ENCODE measurements at places on chromosomes 1 and 21. TPM values are rescaled to one million over a fixed set of nuclear protein-coding genes. Genes with fewer than 3 reads are reported as not detected.

HENMT1 gene
- total RNA-seq = 12.3 TPM

TRAF5 gene
- total RNA-seq = 5.8 TPM

GRCh38 chr1:110203021-110203661, 7.0 kb upstream of the KCNC4 start:
- DNase-seq = peak; percentile 44

ZNF697 gene
- 0.22 TPM for total RNA-seq

DNA sequence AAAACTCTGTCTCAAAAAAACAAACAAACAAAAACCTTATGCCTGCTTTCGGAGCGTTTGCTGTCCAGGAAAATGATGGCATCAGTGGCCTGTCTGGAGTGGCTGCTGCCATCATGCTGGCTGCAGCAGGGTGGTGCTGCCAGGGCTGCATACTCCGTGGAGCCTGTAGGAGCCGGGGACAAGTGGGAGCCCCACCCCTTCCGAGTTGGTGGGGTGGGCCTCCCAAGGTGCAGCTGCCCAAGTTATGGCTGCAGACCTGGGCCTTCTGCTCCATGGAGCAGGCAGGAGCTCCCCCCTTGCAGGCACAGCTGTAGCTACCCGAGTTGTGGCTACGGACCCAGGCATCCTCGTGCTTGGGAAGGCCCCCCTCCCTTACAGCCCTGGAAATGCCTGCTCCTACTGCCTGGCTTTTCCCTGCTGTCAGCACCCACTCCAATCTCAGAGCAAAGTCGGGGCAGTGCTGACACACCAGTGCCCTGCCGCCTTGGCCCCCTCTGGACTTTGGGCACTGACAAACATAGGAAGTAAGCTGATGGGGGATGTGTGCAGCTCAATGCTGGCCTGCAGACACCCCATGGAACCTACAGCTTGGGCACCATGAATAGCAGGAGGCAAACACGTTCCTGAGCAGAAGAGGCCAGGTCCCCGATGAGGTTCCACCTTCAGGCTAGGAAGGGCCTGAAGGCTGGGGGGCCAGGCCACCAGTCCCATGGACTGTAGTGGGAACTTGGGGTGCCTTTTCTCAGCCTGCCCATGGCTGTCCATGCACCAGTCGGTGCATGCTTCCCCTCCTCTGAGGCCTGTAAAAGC, 60.4 kb downstream of the CC2D1B start:
- no peak for DNase-seq
